ENCODE measurements at places on chromosomes 6 and 20. TPM values are rescaled to one million over a fixed set of nuclear protein-coding genes. Genes with fewer than 3 reads are reported as not detected.

TFAP2A gene
- total RNA-seq: 2.1 TPM

SLC17A1 gene
- not detected for total RNA-seq

APOBEC2 gene
- not detected for total RNA-seq

TRIM15 gene
- not detected for total RNA-seq

GPX5 gene
- total RNA-seq: not detected

DNA sequence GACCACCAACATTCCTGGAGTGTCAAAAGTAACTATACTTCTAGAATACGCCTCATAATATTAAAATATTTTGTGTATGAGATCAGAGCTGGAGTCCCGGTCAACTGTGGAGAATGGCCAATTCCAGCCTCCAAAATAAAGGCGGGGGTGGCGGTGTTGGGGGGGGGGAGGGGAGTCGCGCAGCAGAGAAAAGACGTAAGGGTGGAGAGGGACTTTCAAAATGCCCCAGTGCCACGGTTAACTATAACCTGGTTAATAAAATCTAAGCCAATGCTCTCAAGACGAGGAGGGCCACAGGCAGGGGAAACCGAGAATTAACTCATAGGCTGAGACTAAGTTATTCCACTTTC is 1.3 kb downstream of the NUP153 start:
- no peak for DNase-seq

DNA sequence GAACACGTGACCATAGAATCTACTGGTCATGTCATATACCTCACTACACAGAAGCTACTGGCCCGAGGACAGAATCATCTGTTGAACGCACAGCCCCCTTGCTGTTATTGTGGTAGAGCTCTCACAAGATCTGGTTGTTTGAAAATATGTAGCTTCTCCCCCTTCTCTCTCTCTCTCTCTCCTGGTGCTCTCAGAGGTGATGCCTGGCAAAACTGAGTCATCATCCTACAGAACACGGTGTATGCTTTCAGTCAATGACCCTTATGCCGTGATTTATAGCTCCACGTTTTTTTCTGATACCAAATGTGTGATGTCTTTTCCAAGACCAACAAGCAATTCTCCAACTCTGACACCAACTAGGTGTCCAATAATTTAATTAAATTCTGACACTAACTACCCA is 13.0 kb upstream of the RBM24 start:
- no peak for DNase-seq

- no peak for DNase-seq
Measured at GRCh38 chr20:51420111-51420510, 122.4 kb downstream of the NFATC2 start.

DNA sequence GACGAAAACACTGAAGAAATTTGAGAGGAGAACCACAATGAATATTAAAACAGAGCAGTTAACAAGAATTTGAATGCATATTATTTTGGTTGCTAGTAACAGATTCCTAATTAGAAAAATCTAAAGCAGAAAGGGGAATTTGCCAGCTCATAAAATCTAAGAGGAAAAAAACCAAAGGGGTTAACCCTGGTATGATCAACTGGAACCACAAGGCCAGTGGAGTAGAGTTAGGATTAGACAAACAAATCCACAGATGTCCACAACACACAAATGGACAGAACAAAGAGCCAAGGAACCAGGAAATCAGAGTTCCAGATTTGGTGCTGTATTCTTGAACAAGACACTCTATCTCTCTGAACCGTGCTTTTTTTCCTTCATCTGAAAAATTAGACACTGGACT is 195.0 kb downstream of the TASP1 start:
- no peak for DNase-seq

GRCh38 chr6:39452306-39453145 is 130.0 kb upstream of the KCNK16 start:
- no peak for DNase-seq

DNA sequence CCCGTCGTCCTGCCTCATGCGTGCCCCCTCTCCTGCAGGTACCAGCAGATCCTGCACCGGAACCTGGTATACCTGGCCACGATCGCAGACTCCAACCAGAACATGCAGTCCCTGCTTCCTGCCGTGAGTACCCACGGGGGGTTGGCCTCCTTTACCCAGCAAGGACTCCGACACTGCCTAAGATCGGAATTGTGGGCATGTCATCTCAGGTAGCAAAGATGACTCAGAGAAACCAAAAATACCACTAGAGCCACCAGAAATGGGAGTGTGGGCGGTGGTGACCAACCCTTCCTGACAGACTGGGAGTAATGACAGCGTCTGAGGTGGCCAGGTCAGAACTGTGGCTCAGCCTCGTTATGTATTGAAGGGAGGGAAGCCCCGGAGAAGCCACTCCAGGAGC is 16.3 kb downstream of the SS18L1 start:
- DNase-seq: no peak

- DNase-seq: no peak
Measured at GRCh38 chr6:50724381-50725124, 11.2 kb downstream of the TFAP2D start.

GRCh38 chr6:87588756-87589407 is 905 bp downstream of the RARS2 start:
- no peak for DNase-seq

- no peak for DNase-seq
Measured at GRCh38 chr6:12258591-12259075, 31.5 kb upstream of the EDN1 start.

GRCh38 chr6:88982720-88983119 is 19.3 kb upstream of the RNGTT start:
- DNase-seq: peak; percentile 7

DNA sequence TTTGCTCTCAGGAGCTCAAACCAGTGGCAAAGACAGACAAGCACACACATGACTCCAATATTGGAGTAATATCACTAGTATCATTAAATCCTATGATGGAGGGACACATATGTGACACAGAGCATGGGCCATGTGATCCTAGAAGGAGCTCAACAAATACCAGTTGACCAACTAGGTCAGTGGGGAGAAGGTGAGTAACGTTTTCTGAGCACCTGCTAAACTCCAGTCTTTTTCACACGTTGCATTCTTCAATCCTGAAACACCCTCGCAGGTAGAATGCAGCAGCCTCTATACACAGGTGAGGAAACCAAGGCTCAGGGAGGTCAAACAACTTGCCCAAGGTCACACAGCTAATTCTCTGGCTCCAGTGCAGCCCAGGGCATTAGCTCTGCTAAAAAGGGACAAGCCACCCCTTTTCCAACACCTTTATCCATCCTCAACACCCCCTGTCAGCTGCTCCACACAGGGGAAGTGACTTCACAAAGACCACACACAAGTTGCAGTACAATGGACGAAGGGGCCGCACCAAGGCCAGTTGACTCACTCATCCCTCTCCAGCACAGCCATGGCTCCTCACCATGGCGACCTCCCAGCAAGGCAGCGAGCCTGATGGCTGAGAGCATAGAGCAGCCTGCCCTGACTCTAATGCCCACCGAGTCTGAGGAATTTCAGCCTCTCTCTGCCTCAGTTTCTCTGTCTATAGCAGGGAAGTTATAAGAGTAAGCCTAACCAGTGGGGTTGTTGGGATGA is 4.4 kb downstream of the CAPN11 start:
- no peak for DNase-seq

DNA sequence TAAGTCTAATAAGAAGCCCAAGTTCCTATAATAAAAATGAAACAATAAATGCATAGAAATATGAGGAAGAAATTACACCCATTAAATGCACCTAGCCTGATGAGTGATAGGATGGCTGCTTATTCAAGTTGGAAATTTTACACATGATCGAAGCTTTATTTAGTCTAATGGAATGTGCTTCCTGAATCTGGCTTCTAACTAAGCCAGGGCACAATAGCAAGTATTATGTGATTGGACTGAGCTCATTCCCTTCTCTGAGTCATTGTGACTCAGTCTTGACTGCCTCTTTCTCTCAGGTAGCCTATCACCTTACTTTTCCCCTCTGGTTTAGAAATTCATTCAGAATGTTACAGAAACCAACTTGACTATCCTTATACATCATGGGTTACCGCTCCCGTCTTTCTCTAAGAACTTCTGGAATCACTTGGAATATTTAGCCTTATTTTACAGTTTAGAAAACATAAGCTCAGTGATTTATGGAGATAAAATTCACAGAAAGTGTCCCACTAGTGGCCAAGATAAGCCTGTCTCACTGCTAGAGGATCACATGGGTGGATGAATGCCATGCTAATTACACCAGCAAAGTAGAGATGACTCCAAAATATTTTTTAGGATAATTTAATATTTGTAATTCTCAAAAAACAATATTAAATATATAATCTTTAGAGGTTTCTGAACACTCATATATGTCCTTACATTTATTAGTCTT is 505.3 kb upstream of the JAG1 start:
- peak; percentile 77 for DNase-seq

DNA sequence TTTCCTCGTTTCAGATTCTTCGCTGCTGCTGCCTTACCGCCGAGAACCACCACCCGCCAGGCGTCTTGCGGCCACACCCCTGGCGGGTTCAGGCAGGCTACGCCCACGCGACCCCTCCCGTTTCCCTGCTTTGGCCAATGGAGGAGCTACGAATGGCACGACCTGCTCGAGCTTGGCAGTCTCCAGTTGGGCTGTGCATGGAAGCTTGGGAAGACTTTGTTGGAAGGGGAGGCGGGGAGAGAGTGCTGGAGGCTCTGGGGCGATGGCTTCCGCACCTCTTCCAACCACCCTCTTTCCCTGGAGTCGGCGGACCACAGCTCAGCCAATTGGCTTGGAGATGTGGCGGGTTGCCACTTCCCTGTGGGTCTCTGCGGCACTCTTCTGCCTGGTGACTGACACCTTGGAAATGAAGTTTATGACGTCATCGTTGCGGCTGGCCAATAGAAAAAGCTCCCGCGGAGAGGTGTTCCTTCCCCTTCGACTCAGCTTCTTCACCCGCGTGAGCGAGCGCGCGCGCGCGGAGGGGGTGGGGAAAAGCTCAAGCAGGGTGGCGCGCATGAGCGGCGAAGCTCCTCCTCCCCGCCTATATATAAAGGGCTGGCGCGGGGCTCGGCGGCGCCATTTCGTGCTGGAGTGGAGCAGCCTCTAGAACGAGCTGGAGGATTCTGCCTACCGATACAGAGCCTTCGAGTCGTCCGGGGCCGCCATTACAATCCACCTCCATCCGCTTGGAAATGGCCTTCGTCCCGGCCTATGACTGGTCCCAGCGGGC is 3.4 kb downstream of the BRD2 start:
- DNase-seq: peak; percentile 99

- DNase-seq: no peak
Measured at GRCh38 chr6:166394036-166394892, 11.5 kb upstream of the MPC1 start.

DNA sequence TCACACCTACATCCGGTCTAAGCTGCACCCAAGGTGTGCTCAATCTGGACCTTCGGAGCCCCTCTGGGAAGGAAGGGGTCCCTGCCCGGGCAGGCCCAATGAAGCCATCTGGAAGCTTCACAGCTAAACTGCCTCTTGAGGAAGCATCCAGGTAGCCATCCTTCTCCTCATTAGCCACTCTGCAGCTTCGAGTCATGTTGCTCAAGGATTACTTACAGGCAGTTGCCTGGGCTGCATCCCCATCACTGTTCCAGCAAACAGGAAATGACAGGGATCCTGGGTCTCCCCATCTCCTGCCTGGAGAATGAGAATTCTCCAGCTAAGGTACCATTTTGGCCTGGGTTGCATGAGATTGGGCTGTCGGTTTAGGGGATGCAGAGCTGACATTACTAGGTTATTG is 91.7 kb downstream of the ERMARD start:
- no peak for DNase-seq

GRCh38 chr6:7080311-7080710 is 27.4 kb upstream of the RREB1 start:
- DNase-seq: no peak

- DNase-seq: no peak
Measured at GRCh38 chr6:165782134-165782533, 119.1 kb upstream of the PDE10A start.

GRCh38 chr6:25899123-25899522 is 25.1 kb upstream of the SLC17A3 start:
- no peak for DNase-seq
